ENCODE measurements at places on chromosomes 11 and 22. TPM values are rescaled to one million over a fixed set of nuclear protein-coding genes. Genes with fewer than 3 reads are reported as not detected.

CSF2RB gene
- 2.3 TPM for polyA plus RNA-seq

NLRP14 gene
- polyA plus RNA-seq, result not detected

OR8A1 gene
- not detected for polyA plus RNA-seq

SLC22A12 gene
- polyA plus RNA-seq, result not detected

CD3D gene
- polyA plus RNA-seq, result not detected

OTOG gene
- polyA plus RNA-seq, result not detected

PANX3 gene
- polyA plus RNA-seq, result not detected

CEP57 gene
- 39.7 TPM for polyA plus RNA-seq

HIKESHI gene
- polyA plus RNA-seq, result 90.0 TPM

TNNT3 gene
- polyA plus RNA-seq, result not detected

OR10A2 gene
- 0.11 TPM for polyA plus RNA-seq

SMIM35 gene
- polyA plus RNA-seq, result not detected

KCNQ1OT1 gene
- 0.28 TPM for polyA plus RNA-seq

C11orf87 gene
- polyA plus RNA-seq, result 0.94 TPM

RCN1 gene
- polyA plus RNA-seq, result 557 TPM

NAALAD2 gene
- not detected for polyA plus RNA-seq

GGTLC3 gene
- polyA plus RNA-seq, result not detected

PPP2R5B gene
- 16.4 TPM for polyA plus RNA-seq

ZNRD2 gene
- polyA plus RNA-seq, result 74.9 TPM

DLG2 gene
- 1.2 TPM for polyA plus RNA-seq

KCNJ4 gene
- not detected for polyA plus RNA-seq

FAM89B gene
- 76.3 TPM for polyA plus RNA-seq

PAK1 gene
- 23.8 TPM for polyA plus RNA-seq

TSPAN32 gene
- not detected for polyA plus RNA-seq

B3GAT1 gene
- not detected for polyA plus RNA-seq

MEI1 gene
- 5.9 TPM for polyA plus RNA-seq

GAL3ST1 gene
- polyA plus RNA-seq, result not detected

FAM180B gene
- polyA plus RNA-seq, result not detected

OR5T3 gene
- not detected for polyA plus RNA-seq

SERHL2 gene
- 5.0 TPM for polyA plus RNA-seq

DBX1 gene
- polyA plus RNA-seq, result not detected

PRG3 gene
- not detected for polyA plus RNA-seq

SERPING1 gene
- 319 TPM for polyA plus RNA-seq

TCN2 gene
- polyA plus RNA-seq, result 4.8 TPM

HIPK3 gene
- 17.8 TPM for polyA plus RNA-seq

KRTAP5-8 gene
- polyA plus RNA-seq, result not detected

P4HA3 gene
- 30.6 TPM for polyA plus RNA-seq

EXPH5 gene
- not detected for polyA plus RNA-seq

RFPL1 gene
- 0.13 TPM for polyA plus RNA-seq

MRGPRX4 gene
- not detected for polyA plus RNA-seq

DUSP8 gene
- polyA plus RNA-seq, result not detected

OR56A1 gene
- polyA plus RNA-seq, result not detected

OR5A1 gene
- not detected for polyA plus RNA-seq

OR5B17 gene
- polyA plus RNA-seq, result not detected

UBASH3B gene
- 15.5 TPM for polyA plus RNA-seq

TEF gene
- 2.8 TPM for polyA plus RNA-seq

DRAP1 gene
- polyA plus RNA-seq, result 517 TPM
